Kidney epithelial cell (primary cell): ENCODE measurements at places on chromosomes 7 and 10.

GRCh38 chr7:32142649-32143048, 72.4 kb upstream of the PDE1C start:
- DNase-seq, result no peak

- DNase-seq, result no peak
Observed at GRCh38 chr10:90317172-90317571, 540.7 kb downstream of the HTR7 start.

GRCh38 chr7:137760111-137760510, 86.7 kb downstream of the DGKI start:
- DNase-seq, result no peak

- no peak for DNase-seq
Observed at GRCh38 chr10:18760836-18761235, 101.6 kb downstream of the ARL5B start.

DNA sequence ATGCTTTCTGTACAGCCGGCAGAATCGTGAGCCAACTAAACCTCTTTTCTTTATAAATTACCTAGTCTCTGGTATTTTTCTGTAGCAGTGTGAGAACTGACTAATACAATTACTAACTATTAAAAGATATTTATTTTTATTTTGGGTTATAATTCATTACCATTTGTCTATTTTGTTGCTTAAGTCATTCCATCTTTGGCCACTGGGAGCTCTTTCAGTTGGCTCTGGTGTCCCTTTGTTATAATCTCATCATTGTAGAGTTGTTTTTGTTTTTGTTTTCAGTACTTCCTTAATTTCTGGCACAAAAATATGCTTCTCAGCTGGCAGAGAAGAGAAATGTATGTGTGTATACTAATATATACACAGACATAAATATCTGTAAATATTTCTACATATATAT, 807.9 kb upstream of the MBL2 start:
- DNase-seq, result no peak

- no peak for DNase-seq
Observed at GRCh38 chr7:129375141-129375938, 58.9 kb upstream of the STRIP2 start.

DNA sequence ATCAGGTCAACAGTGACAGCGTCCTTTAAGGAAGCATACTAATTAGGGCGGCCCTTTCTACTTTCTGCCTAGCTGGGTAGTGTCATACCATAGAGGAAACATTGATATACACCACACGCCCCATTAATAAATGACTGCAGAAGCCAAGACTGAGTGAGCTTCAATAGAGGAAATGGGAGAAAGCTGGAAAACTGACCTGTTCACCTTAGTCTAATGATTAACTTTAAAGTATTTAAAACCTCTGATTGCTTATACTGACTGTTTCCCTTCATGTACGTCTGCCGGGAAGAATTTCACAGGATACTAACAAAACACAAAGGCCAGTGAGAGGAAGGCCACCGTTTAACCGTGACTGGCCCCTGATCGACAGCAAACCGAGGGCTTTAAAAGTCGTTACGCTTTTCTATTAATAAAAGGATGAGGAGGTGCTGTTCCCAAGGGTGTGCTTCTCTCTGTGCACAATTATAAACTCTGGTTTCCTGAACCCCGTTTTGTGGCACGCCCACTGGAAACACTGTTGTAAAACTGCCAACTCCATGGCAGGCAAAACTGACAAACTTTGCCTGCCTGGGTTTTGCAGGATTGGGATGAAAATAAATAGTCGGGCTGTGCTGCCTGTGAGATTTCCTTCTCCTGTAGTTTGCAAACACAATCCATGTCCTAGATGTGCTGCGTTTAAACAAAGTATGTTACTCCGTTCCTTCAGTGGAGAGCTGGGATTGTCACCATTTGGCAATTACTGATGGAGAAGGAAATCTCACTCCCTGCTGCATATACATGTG, 137.6 kb downstream of the NRP1 start:
- peak; percentile 90 for DNase-seq

DNA sequence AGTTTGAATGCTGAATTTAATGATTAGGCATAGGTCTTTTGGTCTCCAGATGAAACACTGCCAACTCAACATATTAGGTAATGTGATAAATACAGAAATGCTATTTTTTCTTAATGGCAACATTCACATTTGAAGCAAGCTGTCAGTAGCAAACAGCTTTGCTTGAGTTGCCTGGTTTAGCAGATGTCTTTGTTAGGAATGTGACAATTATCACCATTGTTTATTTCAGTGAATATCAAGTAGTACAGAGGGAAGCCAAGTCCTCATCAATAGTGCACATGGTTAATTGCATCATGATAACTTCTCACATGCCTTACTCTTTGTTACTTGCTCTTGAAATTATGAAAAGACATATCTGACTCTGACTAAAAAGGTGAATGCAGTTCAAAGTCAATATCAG, 23.7 kb upstream of the SEPTIN7 start:
- no peak for DNase-seq

DNA sequence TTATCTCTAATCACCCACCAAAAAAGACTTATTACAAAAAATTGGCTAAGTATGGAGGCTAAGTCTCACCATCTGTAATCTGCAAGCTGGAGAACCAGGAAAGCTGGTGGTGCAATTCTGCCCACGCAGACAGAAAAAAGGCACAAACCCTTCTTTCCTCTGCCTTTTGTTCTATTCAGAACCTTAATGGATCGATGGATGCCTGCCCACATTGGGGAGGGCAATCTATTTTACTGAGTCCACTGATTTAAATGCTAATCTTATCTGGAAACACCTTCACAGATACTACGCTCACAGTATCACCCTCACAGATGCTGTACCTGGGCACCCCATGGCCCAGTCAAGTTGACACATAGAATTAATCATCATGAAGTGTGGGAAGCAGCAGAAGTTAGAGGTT, 10.2 kb downstream of the IGFBP3 start:
- DNase-seq, result no peak

DNA sequence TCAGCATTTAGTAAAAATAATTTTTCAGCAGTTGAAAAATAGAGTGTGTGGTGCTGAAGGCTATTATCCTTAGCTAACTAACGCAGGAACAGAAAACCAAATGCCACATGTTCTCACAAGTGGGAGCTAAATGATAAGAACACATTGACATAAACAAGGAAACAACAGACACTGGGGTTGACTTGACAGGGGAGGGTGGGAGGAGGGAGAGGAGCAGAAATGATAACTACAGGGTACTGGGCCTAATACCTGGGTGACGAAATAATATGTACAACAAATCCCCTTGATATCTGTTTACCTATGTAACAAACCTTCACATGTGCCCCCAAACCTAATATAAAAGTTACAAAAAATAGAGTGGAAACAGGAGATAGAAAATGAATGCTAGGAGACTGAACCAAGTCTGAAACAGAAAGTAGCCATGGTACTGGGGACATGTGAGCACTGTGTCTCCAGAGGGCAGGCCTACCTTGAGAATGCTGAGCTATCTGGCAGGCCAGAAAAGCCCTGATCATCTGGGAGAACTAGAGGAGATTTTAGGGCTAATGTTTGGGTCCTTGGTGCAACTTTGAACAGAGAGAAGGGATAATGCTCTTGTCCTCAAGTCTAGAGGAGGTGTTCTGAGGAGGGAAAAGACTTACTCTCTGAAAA, 4.7 kb upstream of the EFCAB10 start:
- DNase-seq, result no peak

GRCh38 chr7:37832194-37832593, 16.2 kb upstream of the NME8 start:
- no peak for DNase-seq

DNA sequence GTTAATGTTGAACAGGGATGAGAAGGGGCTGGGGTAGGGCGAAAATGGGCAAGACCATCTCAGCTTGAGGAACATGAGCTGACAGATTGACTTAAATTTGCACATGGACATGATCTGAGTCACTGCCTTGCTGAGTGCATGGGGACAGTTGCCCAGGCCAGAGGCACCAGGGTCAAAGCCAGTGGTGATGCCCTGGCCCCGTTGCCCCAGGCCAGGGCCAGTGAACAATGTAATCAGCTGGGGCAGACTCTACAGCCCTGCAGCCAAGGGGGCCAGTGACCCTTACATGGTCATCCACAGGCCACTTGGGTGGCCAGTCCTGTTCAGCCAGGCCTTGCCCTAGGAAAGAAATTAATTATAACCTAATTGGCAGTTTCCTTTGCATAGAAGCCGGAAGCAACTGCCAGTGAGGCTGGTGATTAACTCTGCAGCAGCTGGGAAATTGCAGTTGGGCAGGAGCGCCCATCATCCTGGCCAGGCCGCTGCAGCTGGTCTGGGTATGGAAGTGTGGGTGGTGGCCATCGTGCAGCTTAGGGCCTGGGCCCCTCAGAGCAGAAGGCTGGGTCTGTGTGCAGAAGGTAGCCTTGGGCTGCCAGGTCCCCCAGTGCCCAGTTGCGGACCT, 9.6 kb downstream of the RET start:
- DNase-seq, result no peak

DNA sequence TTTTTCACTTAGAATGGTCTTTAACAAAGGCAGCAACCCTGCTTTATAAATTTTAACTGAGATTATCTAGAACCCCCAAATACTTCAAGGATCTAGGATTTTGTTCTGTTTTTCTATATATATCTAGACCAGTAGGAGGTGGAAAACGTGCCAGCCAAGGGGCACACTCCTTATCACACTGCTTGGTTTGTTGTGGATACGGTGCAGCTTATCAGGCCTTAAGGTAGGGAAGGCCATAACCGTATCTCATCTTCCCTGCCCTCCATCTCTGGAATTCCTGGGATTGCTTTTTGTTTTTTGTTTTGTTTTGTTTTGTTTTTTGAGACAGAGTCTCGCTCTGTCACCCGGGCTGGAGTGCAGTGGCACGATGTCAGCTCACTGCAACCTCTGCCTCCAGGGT, 75.4 kb downstream of the MPLKIP start:
- no peak for DNase-seq

DNA sequence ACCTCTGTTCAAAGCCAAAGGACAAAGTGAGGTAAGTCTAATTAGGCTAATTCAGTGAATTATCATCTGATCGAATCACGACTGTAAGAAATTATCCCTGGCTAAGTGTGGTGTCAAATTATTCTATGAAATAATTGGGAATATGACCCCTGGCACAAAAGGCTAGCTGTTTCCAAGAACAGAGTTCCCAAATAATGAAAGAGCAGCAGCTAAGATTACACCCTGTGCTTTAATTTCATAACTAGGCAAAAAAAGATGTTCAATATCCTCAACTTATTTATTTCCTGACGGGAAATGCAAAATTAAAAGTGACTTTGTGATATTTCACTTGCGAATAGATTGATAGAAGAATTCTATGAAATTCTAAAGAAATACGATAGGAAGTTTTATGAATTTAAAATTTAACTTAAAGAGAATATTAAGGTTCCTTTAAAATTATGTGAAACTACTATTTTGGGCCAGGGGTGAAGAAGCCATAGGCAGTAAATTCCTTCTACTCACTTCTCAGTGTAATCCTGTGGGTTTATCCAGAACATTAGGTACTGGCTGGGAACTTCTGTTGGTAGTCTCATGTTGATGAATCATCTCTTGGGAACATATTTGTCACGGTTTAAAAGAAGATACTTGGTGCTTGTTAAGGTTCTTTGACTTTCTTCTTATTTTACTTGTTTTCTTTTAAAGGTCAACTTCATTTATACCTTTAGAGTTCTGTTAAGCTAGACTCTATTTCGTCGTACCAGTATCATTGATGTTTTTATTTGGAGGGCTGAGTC, 148.5 kb downstream of the POLR1F start:
- peak; percentile 35 for DNase-seq
